Psoas muscle (tissue), 8 donors: ENCODE measurements at places on chromosomes 7 and 10. TPM values are rescaled to one million over a fixed set of nuclear protein-coding genes. Genes with fewer than 3 reads are reported as not detected.

- DNase-seq = no peak
Measured at GRCh38 chr10:77333610-77334340, 303.8 kb downstream of the KCNMA1 start.

DNA sequence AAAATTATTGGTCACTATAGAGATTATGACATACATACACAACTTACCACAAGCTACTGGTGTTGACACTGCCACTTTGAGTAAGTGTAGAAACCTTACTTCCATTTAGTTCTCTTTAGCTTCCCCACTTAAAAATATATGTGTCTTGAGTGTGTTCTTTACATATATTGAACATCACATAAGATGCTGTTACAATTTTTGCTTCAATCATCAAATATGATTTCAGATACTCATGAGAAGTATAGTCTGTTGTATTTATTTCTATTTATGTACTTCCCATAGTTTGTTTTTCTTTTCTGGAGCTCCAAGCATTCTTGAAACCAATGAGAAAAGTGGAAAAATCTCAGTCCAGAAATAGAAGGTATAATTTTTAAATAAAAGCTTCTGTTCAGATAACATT, 102.7 kb upstream of the SDK1 start:
- DNase-seq = no peak

- DNase-seq = no peak
Measured at GRCh38 chr10:121088524-121088923, 237.4 kb downstream of the WDR11 start.

DNA sequence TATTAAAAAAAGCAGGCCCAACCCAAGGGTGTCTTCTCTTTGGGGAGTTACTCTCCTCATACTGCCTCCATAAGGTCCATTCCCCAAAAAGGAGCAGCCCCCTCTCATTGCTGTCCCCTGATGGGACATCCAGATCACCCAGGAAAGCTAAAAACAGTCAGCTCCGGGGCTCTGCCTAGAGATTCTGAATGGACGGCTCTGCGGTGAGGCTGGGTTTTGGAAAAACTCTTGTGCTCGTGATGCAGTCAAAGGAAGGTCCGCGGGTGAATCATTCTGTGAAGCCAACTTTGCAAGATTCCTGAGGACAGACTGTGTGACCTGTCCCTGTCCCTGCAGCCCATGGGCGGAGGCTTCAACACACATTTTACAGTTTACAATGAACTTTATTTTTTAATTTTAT, 351.5 kb downstream of the TYW1 start:
- DNase-seq = no peak

KCND2 gene
- total RNA-seq = 2.7 TPM

OPALIN gene
- total RNA-seq = not detected

LIPJ gene
- total RNA-seq = 0.23 TPM
